Femur (tissue), 1 donor: ENCODE measurements at places on chromosomes 3 and 15.

- DNase-seq = no peak
These were observed 50.1 kb upstream of the DYNC1LI1 start for GRCh38 chr3:32620611-32621310.

DNA sequence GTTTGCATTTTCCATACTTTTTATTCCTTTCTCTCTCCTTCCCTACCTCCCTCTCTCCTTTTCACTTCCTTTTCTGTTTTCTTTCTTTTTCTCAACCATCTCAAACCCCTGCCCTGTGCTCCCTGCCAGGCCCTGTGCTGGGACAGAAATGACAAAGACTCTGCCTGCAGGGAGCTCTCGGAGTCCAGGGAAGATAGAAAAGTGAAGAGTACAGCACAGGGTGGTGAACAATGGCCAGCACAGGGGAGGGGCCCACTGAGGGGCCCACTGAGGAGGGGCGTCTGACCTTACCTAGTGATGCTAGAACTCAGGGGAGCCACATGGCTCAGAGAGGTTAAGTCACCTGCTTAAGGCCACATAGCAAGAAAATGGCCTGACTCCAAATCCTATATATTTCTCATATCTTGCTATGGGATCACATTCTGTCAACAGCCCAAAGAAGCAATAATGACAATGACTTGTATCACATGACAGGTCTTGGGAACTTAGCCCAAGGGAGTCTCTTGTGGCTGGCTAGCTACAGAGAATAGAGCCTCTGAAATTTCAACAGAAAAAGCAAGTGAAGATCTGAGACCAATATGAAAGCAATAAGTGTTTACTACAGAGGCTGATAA is 44.3 kb upstream of the ATP2B2 start:
- no peak for DNase-seq

GRCh38 chr3:187615630-187616029 is 54.6 kb downstream of the SST start:
- no peak for DNase-seq

DNA sequence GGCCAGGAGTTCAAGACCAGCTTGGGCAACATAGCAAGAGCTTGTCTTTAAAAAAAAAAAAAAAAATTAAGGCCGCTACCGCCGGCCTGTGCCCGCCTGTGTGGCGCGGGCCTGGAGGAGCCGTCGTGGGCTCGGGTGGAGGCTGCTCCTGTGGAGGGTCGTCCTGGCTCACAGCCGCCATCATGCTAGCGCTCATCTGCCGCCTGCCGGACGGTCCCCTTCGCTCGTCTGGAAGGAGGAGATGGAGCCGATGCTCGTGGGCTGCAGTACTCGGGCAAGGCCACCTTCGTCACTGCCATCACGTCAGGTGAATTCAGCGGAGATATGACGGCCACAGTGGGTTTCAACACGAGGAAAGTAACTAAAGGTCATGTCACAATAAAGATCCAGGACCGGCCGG is 37.4 kb downstream of the TFRC start:
- no peak for DNase-seq

GRCh38 chr15:98282656-98283332 is 322.3 kb downstream of the ARRDC4 start:
- DNase-seq = no peak

DNA sequence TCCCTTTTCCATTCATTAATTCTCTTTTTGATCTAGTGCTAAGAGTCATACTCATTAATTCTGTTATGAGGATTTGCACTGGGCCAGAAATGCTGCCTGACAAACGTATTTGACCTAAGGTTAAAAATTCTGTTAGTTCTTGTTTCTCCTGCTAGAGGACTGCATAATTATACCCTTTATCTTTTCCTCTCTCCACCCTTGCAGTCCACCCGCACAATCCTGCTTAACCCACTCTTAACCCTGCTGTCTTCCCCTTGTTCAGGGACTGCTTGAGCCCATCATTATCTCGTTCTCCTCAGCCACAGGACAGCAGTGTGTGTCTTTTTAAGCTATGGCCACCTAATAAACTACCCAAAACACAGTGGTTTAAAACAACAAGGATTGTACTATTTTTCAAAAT is 31.1 kb upstream of the DYNC1LI1 start:
- no peak for DNase-seq

GRCh38 chr15:85462029-85462428 is 81.6 kb downstream of the AKAP13 start:
- no peak for DNase-seq

DNA sequence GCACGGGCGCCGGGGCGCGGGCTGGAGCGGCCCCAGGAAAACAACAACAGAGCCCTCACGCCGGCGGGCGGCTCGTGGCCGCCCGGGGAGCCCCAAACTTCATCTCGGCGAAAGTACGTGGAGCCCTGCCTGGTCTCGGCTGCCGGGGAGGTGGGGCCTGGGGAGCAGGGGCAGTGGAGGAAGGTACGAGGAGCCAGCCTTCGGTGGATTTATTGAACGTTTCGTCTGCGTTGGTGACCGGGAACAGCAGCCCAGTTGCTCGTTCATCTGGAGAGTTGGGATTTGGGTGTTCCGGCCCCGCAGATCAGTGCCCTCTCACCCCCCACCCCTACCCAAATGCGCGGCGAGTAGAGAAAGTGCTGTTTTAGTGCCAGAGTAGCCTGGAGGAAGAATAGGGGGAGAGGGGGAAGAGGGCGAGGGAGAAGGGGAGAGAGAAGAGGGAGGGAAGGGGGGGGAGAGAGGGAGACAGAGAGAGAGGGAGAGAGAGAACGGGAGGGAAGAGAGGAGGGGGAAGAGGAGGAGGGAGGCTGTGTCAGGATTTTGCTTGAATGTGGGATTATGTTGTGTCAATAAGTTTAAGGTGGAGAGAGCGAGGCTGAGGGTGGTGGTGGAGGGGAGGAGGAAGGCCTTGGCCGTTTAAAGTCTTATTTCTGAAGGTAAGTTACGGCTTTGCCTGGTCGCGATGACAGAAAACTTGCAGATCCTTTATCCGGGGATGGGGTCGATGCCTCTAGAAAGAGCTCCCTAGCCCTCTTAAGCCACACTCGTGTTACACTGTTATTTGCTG is 970 bp downstream of the BBX start:
- DNase-seq = peak; percentile 65

- DNase-seq = no peak
These were observed 1028.7 kb downstream of the NTRK3 start for GRCh38 chr15:87227846-87228245.

- no peak for DNase-seq
These were observed 121.1 kb downstream of the PDCD6IP start for GRCh38 chr3:33919312-33920120.

DNA sequence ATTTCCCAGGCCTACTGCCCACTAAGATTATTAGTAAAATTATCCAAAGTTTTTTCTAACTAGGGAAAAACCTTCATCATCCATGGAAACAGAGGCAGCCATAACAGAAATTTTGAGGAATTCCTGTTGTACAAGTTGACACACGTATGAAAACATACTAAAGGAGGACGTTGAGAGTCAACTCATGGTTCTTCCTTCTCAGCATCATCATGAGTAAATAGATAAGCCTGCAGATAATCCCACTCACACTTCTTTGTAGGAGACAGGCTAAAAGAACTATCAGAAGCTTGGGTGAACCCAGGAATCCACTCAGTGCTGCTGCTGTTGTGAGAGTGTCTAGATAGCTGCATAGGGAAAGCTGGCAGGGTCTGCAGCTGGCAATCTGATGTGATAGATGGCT is 694.8 kb upstream of the NR2F2 start:
- no peak for DNase-seq

GRCh38 chr15:71471347-71471746 is 339.0 kb upstream of the NR2E3 start:
- no peak for DNase-seq

DNA sequence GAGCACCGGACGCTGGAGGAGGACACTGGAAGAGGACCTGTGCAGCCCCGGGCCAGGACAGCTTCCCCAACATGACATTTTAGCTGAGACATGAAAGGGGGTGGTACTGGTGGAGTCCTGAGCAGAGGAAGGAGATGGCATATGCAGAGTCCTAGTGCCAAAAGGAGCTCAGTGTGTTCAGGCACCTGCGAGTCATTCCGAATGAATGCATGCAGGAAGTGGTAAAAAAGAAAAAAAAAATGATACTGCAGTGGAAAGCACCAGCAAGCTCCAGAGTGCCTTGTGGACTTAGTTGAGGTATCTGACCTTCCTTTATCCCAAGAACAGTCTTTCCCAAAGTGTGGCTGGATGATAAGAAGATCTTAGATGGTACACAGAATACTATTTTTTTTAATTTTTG is 6.6 kb upstream of the ZNF148 start:
- no peak for DNase-seq

DNA sequence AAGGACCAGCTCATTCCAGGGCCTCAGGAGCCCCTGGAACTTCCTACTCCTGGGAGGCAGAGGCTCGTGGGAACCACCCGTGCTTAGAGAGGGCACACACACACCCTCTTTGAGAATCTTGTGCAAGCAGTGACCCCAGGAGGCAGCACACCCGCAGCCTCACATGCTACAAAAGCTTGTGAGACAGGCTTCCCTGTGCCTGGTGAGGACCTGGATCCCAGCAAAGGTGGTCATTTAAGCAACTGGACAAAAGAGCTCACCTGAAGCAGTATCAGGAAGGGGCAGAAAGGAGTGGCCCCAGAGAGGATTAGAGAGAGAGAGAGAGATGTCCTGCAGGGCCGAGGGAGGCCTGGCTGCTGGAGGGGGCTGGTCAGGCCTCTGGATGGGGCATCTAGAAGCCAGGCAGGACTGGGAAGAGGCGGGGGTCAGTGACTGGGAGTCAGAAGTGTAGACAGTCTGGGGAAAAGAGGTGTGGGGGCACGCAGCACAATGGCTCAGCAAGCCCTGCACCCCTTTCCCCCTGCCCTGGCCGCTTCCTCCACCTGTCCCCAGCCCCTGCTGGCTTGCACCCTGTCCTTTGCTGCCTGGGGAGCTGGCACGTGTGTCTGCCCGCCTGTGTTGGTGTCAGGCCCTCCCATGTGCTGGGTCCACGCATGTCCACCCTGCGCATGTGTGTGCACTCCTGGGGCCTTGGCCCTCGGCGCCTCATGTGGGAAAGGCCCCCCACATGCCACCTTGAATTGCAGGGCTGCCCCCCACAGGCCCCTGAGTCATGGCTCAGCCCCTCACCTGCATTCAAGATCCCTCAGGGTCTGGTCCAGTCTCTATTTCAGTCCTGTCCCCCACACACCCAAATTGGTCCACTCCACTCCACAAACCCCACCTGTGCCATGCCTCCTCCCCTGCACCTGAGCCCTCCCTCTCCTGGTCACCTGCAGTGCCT is 36.9 kb downstream of the TSPAN3 start:
- peak; percentile 19 for DNase-seq

DNA sequence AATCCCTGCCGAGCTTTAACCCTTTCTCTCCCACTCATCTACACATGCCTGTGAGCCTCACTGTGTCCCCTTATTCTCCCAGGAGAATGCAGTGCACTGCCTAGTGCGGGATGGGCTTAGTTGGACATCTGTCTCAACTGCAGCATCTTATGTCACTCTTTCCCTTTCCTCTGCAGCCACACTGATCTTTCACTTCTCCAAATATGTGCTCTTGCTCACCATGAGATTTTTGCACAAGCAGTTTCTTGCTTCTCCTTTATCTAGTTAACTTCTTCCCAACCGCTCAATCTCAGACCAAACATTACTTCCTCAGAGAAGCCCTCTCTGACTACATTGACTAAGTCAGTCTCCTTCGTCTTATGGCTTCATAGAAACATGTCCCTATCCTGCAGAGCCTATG is 292.3 kb downstream of the KBTBD8 start:
- no peak for DNase-seq

- no peak for DNase-seq
These were observed 14.5 kb downstream of the BCL2A1 start for GRCh38 chr15:79956354-79956939.

DNA sequence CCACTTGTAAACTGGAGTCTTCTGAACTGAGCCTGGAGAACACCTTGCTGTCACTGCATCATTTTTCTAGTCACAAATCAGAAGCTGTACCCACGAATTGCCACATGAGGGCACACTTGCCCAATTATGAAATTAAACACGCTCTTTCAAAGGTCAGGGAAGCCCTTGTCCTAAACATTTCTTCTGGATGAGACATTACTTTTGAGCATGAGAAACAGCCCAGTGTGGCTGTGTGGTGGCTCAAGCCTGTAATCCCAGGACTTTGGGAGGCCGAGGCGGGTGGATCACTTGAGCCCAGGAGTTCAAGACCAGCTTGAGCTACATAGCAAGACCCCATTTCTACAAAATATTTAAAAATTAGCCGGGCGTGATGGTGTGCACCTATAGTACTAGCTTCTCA is 27.5 kb upstream of the CFAP161 start:
- DNase-seq = peak; percentile 69

- DNase-seq = no peak
These were observed at the start of gene GPR171 for GRCh38 chr3:151203051-151203420. Gene GPR171 (minus strand): TSS chr3:151203216. CDS start chr3:151199386, 3,830 bp downstream.

- DNase-seq = no peak
These were observed 285.1 kb downstream of the LPP start for GRCh38 chr3:188439080-188439479.

GRCh38 chr3:64489361-64490044 is 198.3 kb downstream of the ADAMTS9 start:
- DNase-seq = peak; percentile 60

DNA sequence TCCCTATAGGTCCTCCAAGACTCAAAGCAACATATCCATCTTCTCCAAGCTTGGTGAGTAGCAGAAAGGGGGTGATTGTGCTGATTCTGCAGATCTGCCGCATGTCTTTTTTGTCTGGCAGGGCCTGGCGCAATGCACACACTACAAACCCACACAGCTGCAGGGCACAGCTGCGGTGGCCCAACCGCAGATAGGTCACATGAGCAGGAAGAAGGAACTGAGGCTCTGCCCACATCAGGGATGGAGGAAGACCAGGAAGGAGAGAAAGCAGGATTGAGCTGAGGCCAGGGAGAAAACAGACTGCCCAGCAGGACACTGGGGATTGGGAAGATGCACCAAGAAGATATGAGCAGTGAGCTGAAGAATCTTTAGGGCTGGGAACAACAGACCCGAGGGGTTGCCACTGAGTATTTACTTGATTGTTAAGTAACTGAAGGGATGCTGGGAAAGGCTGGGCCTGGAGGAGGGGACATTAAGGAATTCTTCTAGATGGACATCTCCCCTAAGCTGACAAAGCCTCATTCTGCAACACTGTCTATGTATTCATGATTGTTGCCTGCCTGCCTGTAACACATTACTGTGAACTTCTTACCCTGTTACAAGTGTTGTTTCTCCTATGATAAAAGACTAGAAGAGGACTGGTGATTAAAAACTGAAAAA is 126.7 kb downstream of the MYLK start:
- DNase-seq = peak; percentile 78

DNA sequence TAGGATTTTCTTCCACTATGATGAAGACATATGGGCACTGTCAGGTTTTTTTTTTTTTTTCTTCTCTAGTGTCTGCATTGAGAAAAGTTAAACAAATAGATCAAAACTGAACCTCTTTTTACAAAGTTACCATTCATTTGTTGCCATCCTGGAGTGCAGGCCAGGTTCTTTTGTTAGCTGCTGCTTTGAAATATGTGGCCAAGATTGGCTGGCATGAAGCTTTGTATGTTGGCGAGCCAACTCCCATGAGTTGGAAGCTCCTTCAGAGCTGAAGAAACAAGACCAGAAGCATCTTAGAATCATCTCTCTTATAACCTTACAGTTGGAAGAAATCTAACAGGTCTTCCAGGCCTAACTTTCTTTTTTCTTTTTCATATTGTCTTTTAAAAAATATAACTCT is 346.5 kb downstream of the THSD4 start:
- DNase-seq = no peak

GRCh38 chr3:101383656-101384055 is 63.3 kb upstream of the IMPG2 start:
- no peak for DNase-seq

GRCh38 chr15:63587527-63587926 is 9.7 kb upstream of the FBXL22 start:
- no peak for DNase-seq
